ENCODE measurements at places on chromosomes 3 and 15. TPM values are rescaled to one million over a fixed set of nuclear protein-coding genes. Genes with fewer than 3 reads are reported as not detected.

ZNF639 gene
- total RNA-seq = 14.9 TPM

RASL12 gene
- 4.1 TPM for total RNA-seq

NANOGP8 gene
- total RNA-seq = not detected

PPM1M gene
- 26.1 TPM for total RNA-seq

ASB14 gene
- not detected for total RNA-seq

RLBP1 gene
- total RNA-seq = not detected

IL17RB gene
- total RNA-seq = 0.35 TPM

Data from smooth muscle cell of the coronary artery (primary cell).